ENCODE measurements at places on chromosomes 3 and 15.

DNA sequence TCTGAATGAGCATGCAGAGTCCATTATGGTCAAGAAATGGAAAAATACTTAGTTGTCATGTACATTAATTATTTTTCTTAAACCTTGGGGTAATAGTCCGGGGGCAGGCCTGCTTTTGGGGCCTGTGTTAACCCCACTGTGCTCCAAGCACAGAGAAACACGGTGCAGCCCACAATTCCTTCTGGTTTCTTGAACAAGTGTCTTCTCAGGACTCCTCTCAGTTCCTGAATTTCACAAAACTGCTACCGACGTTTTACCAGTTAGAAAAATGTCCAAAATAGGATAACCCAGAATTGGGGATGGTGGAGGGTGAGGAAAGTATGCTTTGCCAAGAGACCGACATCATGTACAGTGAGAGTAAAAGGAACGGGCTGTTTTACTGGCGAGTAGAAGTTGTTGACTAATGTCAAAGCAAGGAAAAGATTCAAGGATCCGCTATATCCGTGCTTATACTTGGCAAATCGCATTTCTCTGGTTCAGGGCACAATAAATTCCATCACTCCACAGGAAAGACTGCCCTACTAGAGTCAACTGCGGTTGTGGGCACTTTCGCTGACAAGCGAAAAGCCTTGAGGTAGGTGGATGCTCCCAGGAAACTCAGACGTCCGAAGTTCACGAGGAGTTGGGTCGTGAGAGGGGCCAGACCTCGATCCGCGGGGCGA, 495 bp upstream of the NXPE3 start:
- DNase-seq = no peak

GRCh38 chr3:45054196-45054857, 28.2 kb downstream of the CLEC3B start:
- no peak for DNase-seq

DNA sequence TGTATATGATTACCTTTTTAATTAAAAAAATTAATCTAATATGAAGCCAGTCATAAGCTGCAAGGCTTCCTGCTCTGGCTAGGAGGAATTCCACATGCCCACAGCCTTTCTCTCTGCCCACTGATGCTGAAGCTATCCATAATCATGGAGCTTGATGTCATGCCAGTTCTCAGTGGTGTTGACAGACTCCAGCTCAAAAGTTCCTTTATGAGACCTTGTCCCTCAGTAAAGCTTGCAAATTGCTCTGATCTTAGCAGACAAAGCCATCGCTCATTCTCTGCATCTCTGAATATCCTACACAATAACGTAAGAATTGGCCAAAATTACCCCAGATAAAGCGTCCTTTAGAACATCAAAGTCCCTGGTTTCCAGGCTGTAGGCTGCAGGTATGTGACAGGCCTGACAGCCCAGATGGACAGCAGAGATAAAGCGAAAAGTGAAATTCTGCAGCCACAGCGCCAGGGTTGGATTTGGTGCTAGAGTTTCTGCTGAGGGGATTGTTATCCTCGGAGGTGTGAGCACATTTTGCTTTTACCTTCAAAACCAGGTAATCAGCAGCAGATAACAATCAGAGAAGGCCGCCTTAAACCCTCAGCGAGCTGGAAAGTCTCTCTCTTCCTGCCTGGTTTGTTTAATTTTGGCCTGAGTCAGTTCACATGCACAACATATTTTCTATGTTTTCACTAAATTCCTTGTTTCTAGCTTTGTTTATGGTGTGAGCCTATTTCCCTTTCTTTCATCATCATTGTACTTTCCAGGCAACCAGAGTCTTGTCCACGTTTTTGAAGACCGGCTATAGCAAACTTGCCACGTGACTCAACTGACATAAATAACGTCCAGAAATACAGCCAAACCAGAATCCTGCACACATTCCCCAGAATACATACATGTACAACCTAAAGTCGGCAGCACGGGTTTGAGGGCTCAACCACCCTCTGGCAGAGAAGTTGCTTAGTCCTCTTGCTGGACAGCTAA, 36.6 kb upstream of the ALDH1A3 start:
- DNase-seq = no peak

DNA sequence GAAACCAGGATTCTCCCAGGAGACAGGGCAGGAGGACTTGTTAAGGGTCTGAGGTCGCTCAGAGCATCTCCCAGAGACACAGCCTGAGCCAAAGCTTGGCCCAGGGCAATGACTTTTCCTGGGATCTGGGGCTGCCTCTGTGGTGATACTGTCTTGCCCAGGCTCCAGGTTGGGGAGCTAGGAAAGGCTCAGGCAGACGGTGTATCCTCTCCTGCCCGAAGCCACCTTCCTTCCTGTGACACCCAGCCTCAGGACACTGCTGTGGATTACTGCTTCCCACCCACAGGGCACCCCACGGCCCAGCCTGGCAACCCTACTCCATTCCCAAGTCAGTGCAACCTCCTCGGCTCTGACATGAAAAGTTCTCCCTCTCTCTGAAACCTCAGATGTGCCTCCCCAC, 31.9 kb downstream of the SCN5A start:
- no peak for DNase-seq

DNA sequence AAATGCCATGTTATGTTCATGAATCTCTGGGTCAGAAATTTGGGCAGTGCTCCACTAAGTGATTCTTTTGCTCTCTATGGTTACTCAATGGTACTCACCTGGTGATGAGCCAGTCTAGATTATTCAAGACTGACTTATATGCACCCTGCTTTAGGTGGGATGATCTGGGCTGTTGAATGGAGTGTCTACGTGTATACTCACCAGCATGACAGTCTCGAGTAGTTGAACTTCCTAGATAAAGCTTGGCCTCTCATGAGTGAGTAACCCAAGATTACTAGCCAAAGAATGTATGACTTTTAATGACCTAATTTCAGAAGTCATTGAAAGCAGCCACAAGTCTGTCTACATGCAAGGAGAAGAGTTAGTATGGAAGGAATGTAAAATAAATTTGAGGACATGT, 77.5 kb upstream of the CADM2 start:
- DNase-seq = no peak

GRCh38 chr3:14352002-14352627, 50.3 kb upstream of the SLC6A6 start:
- DNase-seq = no peak

DNA sequence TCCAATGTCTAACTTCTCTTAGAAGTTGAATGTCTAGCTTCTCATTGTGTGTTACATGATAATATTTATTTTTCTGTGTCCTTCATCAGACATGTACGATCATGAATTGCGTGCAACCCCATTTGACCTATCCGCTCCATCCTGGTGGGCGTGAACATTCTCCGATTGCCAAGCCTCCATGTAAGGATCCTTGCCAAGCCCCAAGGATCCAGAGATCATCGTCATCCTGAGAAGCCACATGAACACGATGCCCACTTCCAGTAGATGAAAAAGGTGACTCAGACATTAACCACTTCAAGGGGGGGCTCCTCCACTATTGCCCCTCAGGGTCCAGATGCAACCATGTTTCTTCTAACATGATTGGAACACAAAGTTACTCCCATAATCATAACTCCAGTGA, 25.5 kb upstream of the KNG1 start:
- no peak for DNase-seq

DNA sequence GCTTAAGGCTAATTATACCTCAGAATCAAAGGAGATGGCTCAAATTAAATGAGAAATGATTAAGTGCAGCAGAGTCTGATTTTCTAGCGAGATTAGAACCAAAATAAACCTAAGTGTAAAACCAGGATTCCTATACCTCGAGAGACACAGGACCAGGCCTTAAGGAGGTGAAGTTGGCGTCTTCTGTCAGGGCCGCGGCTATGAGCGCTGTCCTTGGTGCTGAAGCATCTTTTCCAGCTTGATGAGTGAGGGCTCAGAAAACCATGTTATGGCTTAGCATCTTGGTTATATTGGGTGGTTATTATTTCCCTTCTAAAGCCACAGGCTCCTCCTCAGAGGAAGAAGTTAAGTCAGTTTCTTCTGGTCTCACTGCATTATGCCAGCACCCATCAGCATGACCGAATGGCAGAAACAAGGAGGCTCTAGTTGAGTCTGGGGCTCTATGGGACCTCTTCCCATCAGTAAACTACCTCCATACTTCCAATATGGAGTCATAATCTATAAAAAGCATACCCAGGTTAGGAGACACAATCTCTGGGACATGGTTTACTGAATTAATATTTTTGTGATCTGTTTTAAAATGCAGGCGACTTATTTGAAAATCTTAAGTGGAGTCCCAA, 120.1 kb upstream of the NMNAT3 start:
- DNase-seq = peak; percentile 82
